ENCODE measurements at places on chromosomes 7 and 10.

DNA sequence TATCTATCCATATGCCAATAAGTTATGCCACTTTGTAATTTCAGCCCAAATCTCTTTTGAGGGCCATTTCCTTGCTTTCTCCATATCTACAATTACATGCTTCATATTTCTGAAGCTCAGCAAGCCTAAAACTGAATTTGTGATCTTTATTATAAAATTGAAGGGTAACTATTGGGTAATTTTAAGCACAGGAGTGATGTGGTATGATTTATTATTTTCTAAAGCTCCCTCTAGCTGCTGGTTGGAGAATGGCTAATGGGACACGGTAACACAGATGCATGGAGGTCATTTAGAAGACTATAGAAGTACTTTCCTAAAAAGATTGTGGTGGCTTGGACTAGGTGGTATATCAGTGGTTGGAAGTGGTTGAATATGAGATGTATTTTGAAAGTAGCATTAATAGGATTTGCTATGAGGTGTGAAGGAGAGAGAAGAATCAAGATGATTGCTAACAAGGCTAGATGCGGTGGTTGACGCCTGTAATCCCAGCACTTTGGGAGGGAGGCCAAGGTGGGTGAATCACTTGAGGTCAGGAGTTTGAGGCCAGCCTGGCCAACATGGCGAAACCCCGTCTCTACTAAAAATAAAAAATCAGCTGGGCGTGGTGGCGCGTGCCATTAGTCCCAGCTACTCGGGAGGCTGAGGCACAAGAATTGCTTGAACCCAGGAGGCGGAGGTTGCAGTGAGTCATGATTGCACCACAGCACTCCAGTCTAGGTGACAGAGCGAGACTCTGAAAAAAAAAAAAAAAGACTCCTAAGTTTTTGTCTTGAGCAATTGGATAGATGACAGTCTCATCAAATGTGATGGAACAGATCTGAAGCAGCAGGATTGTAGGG is 13.9 kb downstream of the KLHDC10 start:
- no peak for DNase-seq

DNA sequence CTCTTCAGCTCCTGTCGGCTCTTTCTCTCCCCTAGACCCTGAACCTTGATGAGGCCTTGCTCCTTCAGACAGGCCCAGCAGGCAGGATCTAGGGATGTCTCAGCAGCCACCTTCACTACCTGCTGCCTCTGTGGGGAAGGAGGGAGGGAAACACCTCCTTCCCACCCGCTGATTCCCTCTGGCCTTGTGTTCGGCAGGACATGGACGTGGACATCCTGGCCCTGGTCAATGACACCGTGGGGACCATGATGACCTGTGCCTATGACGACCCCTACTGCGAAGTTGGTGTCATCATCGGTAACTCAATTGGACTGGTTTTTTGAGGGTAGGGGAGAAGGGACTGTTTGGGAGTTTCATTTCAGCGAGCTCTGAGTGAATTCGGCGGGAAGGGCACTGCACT is 20.3 kb downstream of the HKDC1 start:
- DNase-seq: no peak

DNA sequence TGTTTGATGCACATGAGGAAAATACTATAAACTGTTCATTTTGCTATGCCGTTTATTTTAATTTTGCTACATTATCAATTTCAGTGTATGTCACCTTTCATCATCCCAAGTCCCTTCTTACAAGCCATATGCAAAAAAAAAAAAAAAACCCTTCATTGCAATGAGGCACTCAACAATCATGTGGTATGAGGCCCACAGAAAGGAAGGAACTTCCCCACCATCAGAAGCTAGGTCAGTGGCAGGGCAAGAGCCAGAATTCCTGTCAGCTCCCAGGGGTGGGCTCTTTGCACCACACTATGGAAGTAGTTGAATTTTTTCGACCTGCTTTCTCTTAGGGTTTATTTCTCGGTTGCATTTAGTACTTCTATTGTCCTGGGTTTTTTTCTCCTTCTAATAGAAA is 75.4 kb downstream of the NOC3L start:
- no peak for DNase-seq

GRCh38 chr7:47440320-47440719 is 141.6 kb downstream of the TNS3 start:
- no peak for DNase-seq

GRCh38 chr10:43188702-43189101 is 50.5 kb downstream of the CSGALNACT2 start:
- DNase-seq: no peak

DNA sequence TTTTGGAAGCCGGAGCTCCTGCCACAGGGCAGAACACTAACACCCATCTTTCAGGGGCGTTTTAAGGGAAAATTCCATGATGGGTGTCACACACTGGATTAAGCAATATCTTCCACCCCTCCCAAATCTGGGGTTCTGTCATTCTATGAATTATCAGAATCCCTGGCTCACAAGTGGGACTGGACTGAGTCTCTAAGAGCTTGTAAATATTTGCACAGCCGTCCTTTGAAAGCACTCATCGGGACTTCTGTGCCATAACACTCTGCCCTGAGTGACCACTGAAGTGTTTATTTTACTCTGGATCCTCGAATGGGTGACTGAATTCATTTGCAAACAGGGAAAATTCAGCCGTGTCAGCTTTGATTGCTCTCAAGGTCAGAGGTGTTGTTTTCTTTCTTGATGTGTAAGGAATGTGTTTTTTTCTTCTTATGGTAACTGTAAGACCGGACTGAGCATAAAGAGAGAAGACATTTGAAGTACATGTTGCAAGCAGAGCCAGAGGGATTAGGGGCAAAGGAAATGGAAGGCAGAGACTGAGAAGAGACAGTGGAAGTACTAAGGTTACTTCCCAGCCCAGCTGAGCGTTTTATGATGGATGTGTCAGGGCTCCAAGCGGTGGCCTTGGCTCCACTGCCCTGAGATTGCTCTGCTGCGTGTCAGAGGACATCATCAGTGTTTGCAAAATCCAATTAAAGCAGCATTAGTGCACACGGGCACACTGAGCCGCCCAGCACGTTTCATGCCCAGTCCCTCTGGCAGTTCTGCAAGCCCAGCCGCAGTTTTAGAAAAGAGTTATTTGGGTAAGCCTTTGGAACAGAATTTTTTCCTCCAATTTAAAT is 17.7 kb upstream of the GTPBP4 start:
- DNase-seq: no peak

GRCh38 chr10:88037623-88038022 is 174.2 kb downstream of the PTEN start:
- DNase-seq: no peak

DNA sequence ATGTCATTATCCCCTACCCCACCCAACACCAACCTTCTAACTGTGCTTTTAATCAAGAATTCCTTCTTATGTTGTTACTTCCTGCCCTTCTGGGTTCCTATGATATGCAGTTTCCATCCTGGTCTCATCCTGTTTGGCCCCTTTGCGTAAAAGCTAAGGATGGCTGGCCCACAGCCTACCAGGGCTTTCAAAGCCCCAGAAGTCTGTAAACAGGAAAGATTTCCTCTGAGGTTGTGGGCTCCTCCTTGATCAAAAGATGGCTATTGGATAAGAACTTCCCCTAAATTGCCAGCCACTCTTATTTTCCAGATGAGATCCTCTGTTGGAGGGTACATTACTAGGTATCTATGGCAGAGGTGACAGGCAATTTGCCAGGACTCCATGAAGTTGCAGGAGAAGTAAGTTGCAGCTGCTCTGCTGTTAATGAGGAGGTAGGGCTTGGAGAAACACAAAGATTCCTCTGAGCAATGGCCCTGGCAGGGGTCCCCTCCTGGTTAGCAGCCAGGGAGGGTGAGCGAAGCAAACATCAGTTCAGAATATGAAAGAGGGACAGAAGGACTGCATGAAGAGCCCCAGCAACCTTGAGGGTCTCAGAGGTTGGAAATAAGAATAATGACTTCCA is 32.1 kb downstream of the NRP1 start:
- DNase-seq: no peak

All from esophagus squamous epithelium (tissue), 5 donors.